LHCN-M2 (cell line): ENCODE measurements at places on chromosomes 5 and 9. TPM values are rescaled to one million over a fixed set of nuclear protein-coding genes. Genes with fewer than 3 reads are reported as not detected.

CAVIN4 gene
- total RNA-seq = 2.2 and 5.2 TPM in 2 replicates

GRCh38 chr5:104327801-104328200, 765.2 kb upstream of the NUDT12 start:
- DNase-seq = no peak

GRCh38 chr5:96871686-96872085, 4.6 kb upstream of the ERAP2 start:
- no peak for DNase-seq

DNA sequence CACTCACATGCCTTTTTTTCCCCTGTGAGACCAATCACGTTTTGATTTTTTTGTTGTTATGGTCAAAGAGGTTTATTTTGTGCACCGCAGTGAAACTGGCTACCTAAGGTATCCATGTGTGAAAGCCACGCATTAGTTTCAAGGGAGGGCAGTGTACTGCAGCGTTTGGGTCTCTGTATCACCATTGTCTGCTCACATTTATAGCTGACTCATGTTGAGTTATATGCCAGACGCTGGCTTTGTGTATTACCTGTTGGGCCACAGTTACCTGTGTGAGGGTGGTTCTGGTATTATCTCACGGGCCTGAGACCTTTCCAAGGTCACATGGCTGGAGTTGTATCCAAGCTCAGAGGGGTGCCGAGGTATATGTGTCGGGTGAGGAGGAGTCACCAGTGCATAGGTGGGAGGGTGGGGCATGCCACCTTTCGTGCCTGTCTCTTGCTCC, 75.8 kb downstream of the ARHGAP26 start:
- DNase-seq = no peak

EQTN gene
- not detected in 2 replicates for total RNA-seq

DNA sequence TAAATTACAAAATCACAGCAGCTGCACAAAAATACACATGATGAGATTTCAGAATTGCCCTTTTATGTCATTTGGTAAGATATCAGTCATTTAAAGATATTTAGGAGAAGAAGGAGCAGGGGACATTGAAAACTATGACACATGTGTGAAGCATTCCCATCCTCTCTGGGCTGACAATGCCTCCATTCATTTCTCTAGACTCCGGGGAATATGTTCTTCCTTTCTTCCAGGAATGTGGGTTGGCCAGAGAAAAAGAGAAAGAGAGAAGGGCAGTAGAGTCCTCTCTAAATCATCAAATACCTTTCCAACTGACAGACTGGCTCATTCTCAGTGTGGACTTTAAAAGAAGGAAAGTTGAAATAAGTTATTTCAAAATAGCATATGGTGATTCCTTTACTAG, 205.6 kb upstream of the ADAMTSL1 start:
- peak; percentile 95 for DNase-seq

ZMAT2 gene
- total RNA-seq = 45.2 and 45.7 TPM in 2 replicates

MED27 gene
- 34.9 and 49.6 TPM in 2 replicates for total RNA-seq

PLCXD3 gene
- total RNA-seq = 0.06 and 0.11 TPM in 2 replicates

- no peak for DNase-seq
Observed at GRCh38 chr9:119768266-119768665, 399.0 kb upstream of the BRINP1 start.

- no peak for DNase-seq
Observed at GRCh38 chr5:140205216-140205615, 30.2 kb downstream of the CYSTM1 start.

HAPLN1 gene
- total RNA-seq = under 0.01 TPM in 1 of 2 replicates, not detected in the other

GRCh38 chr9:116990592-116990991, 303.5 kb downstream of the TRIM32 start:
- no peak for DNase-seq

GRCh38 chr5:5419291-5420210, 2.9 kb upstream of the ICE1 start:
- peak; percentile 79 for DNase-seq

CDKN2B gene
- total RNA-seq = 8.8 and 14.2 TPM in 2 replicates

C1QTNF2 gene
- total RNA-seq = 2.4 and 2.5 TPM in 2 replicates

DNA sequence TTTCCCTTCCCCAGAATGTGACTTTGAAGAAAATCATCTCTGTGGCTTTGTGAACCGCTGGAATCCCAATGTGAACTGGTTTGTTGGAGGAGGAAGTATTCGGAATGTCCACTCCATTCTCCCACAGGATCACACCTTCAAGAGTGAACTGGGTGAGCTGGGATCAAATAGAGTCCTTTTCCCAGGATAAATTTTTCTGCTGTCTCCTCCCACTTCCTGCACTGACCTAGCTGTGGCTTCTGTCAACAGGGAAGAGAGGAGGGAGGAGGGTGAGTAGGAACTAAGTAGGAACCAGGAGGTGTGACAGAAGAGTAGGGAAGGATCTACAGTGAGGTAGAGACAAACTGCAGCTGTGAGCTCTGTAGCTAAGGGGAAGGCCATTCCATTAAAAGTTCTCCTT, 69.3 kb downstream of the MAMDC2 start:
- DNase-seq = no peak

DNA sequence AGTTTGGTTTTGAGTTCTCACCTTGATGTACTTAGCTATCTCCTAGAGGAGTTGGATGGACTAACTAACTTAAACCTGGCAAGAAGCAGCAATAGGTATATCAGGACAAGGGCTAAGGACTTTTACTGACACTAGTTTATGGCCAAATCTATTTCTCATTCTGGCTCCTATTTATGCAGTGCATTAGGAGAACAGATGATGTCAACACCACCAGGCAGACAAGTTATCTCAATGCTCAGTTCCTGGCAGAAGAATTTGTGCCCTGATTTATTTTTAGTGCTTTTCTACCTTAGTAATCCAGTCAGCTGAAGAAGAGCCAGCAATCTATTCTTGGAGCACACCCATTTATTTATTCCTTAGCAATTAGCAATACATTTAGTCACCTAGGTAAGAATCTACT, 30.7 kb upstream of the MYOT start:
- peak; percentile 56 for DNase-seq

GRCh38 chr5:134503937-134504437, 21.5 kb upstream of the JADE2 start:
- DNase-seq = peak; percentile 65

DNA sequence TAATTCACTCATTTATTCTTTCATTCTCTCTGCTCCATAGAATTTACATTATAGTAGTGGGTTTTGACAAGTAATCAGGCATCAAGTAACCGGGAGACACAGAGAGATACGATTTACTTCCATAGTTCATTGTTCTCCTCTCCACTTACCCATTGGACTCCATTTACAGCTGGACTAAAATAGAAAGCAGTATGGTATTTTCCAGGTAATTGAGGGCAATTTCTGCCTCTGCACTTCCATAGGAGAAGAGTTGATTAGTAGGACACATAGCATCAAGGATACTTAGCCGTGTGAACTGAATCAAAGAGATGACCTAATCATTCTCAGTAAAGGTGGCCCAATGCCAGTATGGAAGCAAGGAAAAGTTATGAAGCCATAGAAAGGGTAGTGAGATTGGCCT, 244.4 kb downstream of the COX7C start:
- no peak for DNase-seq

HAVCR1 gene
- not detected in 2 replicates for total RNA-seq

LTC4S gene
- total RNA-seq = not detected in 2 replicates

DNA sequence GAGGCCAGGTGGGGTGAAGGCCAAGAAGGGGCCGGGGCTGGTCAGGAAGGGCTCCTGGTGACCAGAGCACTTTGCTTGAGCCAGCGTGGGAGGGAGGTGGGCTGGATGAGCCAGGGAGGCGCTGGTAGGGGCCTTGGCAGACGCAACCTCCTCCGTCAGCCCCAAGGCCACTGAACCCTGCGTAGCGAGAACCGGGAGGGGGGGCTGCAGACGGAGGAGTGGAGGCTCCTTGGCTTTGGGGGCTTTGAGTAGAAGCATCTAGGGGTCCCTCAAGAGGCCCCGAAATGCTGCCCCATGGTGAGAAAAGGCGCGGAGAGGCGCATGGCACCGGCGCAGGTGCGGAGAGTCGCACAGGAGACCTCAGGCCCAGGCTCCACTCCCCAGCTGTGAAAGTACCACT, 1888.0 kb upstream of the CDH9 start:
- no peak for DNase-seq

DNA sequence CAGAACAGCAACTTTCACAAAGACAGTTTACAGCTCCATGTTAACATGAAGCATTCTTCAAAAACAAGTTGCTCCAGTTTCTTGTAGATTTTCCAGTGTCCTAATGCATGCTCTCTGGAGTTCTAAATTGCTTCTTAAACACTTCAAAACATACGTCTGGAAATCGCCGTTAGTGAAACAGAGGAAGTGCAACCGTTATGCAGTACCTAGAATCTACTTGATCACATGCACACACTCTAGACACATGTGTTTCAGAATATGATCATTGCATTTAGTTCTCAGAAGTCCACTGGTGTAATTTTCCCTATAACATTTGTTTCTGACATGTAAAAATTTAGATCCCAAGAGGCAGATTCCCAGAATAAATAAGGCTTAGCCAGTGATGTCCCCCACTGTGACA, 41.1 kb upstream of the RUFY1 start:
- DNase-seq = no peak

- no peak for DNase-seq
Observed at GRCh38 chr5:39360471-39361111, 3.7 kb downstream of the C9 start.

DNA sequence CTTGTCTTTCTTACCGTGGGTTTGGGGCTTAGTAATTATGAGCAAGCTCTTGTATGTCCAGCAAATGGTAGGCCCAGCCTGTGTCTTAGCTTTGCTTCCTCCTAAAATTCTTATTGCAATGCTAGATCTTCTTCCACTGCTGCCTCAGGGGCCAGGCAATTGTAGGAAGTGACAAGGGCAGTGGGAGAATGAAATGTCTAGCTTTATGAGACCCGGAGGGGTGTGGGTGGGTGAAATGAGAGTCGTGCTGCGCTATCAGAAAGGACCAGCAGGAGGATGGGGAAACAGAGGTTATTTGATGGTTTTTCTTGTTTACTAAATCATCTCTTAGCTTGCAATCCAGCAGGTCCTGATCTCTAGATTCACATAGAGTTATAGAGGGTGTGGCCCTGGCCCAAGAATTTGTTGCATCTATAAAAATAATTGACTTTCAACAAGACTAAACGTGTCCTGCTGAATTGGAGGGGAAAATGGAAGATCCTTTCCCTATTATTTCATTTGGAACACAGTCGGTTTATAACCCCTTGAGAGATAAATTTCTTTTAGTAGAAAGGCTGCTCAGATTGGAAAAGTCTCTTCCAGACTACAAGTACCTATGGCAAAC, 43.7 kb downstream of the ZNF366 start:
- no peak for DNase-seq

DNA sequence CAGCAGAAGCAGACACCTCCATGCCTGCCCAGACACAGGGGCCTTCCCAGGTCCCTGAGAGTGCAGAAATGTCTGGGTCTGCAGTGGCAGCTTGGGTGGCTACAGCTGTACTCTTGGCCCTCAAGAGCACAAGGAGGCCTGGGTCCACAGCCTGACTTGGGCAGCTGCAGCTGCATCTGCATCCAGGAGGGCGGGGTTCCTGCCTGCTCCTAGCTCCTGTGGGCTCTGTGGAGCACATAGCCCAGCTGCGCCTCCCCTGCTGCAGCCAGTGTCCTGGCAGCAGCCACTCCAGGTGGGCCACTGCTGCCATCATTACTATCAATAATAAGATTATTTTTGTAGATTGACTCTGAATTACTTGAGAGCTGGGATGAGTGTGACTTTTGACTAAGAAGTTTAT, 162.0 kb upstream of the PTCH1 start:
- DNase-seq = no peak

GRCh38 chr9:126343271-126343700, 16.7 kb downstream of the MVB12B start:
- no peak for DNase-seq

DNA sequence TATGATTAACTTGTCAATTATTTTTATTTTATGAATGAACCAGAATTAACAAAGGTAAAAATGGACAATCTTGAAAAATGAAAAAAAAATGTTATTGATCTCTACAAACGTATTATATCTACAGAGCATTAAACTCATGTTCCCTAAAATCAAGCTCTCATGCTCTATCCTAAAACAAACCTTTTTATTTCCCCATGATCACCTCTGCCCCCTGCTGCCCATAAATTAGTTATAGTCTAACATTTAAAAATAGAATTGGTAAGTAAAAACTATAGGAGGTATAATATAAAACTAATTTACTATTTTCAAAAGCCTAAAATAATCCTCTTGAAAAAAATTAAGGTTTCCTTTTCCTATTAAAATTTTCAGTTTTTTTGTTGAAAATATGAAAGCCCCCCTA, 168.0 kb upstream of the POU5F2 start:
- no peak for DNase-seq

RGS3 gene
- 137 and 144 TPM in 2 replicates for total RNA-seq

- DNase-seq = no peak
Observed at GRCh38 chr9:136242918-136243525, 2.6 kb downstream of the QSOX2 start.

GDA gene
- total RNA-seq = not detected in 2 replicates

SYK gene
- total RNA-seq = not detected in 2 replicates

FIBCD1 gene
- total RNA-seq = 0.51 and 1.7 TPM in 2 replicates

- DNase-seq = no peak
Observed at GRCh38 chr9:136323371-136323789, 4.0 kb upstream of the GPSM1 start.

SPATA31A1 gene
- total RNA-seq = not detected in 2 replicates

DNA sequence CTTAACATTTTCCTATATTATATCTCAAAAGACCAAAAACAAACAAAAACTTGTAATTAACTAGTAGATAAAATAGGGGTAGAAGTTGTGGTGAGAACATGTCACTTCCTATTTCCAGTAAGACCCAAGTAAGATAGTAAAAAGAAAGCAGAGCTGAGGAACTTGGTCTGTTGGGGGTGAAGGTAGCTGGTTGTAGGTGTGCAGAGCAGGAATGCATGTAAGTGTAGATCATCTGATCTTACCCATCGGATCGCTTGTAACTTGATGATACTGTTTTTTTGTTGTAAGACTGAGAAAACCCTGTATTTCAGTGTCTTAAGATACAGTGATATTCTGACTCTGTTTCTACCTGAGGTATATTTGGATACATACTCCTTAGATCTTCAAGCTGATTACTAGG, 5.7 kb downstream of the SRP19 start:
- no peak for DNase-seq

IFNA13 gene
- total RNA-seq = not detected in 2 replicates

GRCh38 chr9:93673021-93673838, 96.8 kb downstream of the PHF2 start:
- peak; percentile 26 for DNase-seq

GRCh38 chr9:83628540-83628939, 5.6 kb downstream of the IDNK start:
- DNase-seq = no peak

TEX53 gene
- not detected in 2 replicates for total RNA-seq

GRCh38 chr5:172630986-172631385, 10.1 kb upstream of the NEURL1B start:
- DNase-seq = no peak

DNA sequence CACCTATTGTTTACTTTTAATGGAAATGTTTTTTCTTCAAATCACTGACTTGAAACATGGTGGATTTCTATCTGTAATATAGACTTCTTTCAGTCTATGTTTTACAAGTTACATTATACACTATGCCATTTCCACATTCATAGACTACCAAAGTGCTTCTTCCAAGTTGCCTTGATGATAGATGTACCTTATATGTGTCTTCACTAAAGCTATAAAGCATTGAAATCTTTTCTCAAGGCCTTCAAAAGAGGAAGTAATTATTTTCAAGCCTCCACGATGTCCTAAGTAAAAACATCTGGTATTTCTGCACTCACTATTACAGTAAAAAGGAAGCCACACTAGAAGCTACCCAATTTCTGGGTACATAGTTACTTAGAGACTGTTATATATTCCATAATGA, 113.3 kb downstream of the FGF10 start:
- DNase-seq = no peak

- no peak for DNase-seq
Observed at GRCh38 chr5:119476341-119476740, 24.0 kb downstream of the HSD17B4 start.

GRCh38 chr5:31161781-31162181, 31.7 kb upstream of the CDH6 start:
- no peak for DNase-seq

ZNF454 gene
- total RNA-seq = not detected in 2 replicates
